ENCODE measurements at places on chromosomes 3 and 15.

GRCh38 chr3:125611908-125612307 is 16.6 kb upstream of the OSBPL11 start:
- no peak for DNase-seq

GRCh38 chr15:69475769-69476358 is 23.2 kb downstream of the RPLP1 start:
- peak; percentile 34 for DNase-seq

GRCh38 chr3:44974416-44974815 is 1.6 kb downstream of the ZDHHC3 start:
- DNase-seq: no peak

DNA sequence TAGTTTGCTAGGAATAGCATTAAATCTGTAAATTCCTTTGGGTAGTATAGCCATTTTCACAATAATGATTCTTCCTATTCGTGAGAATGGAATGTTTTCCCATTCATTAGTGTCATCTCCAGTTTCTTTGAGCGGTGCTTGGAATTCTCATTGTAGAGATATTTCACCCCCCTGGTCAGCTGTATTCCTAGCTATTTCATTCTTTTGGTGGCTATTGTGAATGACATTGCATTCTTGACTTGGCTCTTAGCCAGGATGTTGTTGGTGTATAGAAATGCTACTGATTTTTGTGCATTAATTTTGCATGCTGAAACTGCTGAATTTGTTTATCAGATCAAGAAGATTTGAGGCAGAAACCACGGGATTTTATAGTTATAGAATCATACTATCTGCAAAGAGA is 690.5 kb upstream of the ALCAM start:
- no peak for DNase-seq

DNA sequence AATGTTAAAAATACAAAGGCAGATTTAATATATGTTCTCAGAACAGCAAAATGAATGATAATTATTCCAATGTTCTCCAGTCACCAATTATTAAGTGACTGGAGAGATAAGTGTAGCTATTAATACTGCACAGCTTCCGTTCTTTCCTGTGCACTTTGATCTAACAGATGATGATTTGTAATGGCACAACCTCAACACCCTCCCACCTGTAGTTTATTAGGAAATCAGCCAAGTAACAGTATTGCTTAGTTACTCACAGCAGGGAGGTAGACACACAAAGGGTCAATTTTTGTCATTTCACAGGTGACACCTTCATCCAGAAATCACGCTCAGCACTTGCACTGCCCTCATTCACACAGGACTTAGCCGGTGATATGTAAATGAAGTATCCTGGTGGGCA is 688.1 kb downstream of the EPHA3 start:
- DNase-seq: no peak

- DNase-seq: no peak
Observed at GRCh38 chr3:158649791-158650190, 5.5 kb downstream of the GFM1 start.

DNA sequence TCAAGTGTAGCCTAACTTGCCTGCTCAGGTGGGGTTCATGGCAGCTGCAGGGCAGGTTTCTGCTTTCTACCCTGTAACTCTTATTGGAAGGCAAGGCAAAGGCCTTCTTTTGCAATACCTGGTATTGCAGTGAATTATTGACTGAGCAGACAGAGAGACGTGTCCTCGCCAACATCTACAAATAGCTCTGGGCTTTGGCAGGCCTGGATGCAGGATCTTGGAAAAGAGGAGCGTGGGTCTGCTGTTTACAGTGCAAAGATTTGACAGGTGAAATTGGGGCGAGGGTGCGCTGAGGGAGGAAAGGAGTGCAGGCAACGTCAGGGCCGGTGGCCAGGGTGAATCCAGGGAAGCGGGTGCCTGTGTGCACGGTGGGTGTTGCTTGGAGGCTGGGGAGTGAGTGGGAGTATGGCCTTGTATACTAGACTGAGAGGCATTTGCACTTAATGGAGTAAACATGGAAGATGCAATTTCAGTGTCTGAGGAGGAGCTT is 44.5 kb downstream of the ST6GAL1 start:
- no peak for DNase-seq

- peak; percentile 89 for DNase-seq
Observed at GRCh38 chr3:177211503-177212277, 14.4 kb upstream of the TBL1XR1 start.

- no peak for DNase-seq
Observed at GRCh38 chr3:128176276-128176833, 23.1 kb downstream of the EEFSEC start.

- no peak for DNase-seq
Observed at GRCh38 chr15:66524838-66525237, 19.7 kb downstream of the ZWILCH start.

GRCh38 chr3:64954995-64955636 is 267.3 kb upstream of the ADAMTS9 start:
- no peak for DNase-seq

DNA sequence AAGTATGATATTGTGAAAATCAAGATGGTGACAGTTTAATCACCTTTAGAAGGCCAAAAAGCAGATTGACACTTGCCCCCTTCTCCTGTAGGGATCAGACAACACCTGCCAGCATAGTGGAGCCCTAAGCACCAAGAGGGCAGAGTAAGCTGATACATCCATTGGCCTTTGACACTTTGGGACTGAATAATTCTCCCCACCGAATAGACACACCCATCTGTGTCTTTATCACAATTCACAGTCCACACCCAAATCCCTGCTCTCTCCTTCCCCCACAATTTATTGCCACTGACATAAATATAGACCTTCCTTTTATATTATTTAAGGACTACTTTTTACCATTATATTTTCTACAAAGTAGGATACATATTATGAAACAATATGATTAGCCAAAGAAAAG is 3.1 kb upstream of the WDR49 start:
- no peak for DNase-seq

GRCh38 chr3:33919312-33920120 is 121.1 kb downstream of the PDCD6IP start:
- no peak for DNase-seq

DNA sequence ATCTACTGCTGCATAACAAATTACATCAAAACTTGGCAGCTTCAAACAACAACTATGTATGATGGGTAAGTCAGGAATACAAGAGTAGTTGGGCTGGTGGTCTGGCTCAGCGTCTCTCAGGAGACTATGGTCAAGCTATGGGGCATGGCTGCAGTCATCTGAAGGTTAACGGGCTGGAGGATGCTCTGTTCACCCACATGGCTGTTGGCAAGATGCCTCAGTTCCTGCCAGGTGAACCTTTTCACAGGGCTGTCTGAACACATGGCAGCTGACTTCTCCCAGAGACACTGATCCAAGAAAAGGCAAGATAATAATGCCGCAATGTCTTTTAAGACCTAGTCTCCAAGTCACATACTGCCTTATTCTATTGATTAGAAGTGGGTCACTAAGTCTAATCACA is 63.7 kb downstream of the GPR176 start:
- no peak for DNase-seq

- no peak for DNase-seq
Observed at GRCh38 chr15:88725305-88726210, 77.7 kb upstream of the ACAN start.

DNA sequence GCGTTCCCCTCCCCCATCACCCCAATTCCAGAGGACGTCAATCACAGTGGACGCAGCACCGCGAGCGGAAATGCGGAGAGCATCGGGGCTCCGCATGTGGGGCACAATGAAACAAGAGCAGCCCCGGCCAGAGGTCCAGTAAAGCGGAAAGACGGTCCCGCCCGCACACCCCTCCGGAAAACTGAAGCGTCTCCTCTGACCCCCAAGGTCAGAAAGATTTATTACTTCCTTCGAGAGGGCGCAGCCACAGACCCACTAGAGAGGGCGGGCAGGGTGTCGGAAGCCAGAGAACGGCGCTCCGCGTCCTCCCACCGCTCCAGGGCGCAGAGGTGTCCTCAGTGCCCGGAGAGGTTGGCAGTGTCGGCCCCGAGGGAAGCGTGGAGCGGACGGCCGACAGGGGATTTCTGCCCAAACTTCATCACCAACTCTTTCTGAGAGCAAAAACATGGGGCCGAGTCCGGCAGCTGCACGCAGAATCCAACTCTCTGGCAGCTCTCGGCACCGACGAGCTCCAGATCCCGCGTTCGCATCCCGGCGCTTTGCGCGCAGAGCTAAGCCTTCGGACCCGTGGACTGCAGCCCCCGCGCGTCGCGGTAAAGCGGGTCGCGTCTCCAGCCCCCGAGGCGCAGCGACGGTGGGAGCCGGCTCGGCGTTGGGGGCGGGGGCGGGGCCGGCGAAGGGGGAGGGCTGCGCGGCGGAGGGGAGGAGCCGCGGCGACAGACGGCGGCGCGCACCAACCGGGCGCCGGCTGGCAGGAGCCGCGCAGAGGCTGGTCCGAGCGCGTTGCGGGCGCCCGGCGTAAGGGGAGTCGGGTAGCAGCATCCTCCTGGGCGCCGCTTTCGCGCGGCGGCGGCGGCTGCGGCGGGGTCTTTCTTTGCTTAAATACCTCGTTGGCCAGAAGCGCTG is at the start of gene CHST2:
TSS of gene CHST2 (plus strand) at position 763 of the 906 bp plus-strand sequence. CDS start 1,046 bp downstream, outside the sequence.
- no peak for DNase-seq

DNA sequence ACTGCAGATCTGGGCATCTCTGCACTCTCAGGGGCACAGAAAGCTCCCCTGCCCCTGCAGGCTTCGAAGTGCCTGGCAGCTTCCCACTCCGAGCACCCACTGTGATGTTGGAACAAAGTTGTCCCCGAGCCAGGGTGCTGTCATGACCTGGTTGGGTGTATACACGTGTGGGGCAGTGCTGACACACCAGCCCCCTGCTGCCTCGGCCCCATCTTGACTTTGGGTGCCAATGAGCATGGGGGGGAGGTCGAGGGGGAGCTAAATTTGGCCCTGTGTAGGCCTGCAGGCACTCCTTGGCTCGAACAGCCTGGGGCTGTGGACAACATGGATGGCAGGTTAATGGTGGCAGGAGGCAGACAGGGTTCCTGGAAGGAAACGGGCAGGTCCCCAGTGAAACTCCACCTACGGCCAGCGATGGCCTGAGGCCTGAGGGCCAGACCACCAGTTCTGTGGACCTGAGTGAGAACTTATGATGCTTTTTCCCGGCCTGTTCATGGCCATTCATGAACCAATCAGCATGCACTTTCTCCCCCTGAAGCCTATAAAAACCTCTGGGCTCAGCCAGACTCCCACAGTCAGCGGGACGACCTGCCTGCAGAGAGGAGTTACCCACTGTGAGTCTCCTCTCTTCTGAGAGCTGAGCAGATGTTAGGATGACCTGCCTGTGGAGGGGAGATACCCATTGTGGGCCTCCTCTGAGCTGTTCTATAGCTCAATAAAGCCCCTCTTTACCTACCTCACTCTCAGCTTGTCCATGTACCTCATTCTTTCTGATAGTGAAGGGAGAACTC is 1029.1 kb upstream of the GBE1 start:
- DNase-seq: no peak

DNA sequence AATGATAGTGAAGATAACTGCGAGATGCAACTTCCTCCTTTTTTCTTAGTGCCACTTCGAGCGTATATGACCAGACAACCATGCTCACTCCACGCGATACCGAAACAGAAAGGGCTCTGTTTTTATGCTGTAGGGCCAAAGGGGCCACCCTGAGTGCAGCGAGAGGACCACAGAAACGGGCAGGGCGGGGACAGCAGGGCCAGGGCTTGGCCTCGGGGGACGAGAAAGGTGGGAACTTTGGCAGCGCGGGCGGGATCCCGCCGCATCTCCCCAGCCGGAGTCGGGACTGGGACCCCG is 483 bp downstream of the VPS13C start:
- no peak for DNase-seq

GRCh38 chr3:85737846-85738245 is 779.1 kb downstream of the CADM2 start:
- DNase-seq: no peak

DNA sequence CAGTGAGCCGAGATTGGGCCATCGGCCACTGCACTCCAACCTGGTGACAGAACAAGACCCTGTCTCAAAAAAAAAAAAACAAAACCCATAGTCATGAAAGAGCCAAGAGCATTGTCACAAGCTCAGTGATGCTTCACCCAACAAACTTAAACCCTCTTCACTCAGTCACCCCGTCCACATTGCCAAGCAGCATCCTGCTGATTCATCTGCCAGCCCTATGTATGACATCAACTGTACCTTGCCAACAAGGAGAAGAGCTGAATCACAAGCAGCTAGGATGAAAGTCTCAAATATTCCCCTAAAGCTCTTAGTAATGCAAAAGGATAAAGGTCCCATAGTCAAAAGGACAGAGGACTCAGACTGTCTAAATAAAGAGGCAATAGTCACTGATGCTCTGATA is 90.0 kb downstream of the ANO10 start:
- no peak for DNase-seq

DNA sequence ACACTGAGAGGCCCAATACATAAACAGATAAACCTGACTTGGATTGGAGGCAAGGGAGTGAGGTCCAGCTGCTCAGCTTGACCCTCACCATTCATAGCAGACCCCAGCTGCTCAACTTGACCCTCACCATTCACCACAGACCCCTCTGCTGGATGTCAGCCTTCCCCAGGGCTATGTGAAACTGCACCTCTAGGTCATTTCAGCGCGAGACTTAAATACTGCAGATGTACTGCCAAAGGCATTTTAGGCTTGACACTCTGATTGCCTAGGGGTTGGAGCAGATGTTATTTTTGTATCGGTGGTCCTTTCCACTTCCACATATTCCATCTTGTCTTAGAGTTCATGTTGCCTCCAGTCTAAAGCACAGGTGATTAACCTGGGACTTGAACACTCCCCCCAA is 41.5 kb upstream of the FAM98B start:
- no peak for DNase-seq

GRCh38 chr3:190716961-190717360 is 145.5 kb downstream of the GMNC start:
- DNase-seq: no peak

DNA sequence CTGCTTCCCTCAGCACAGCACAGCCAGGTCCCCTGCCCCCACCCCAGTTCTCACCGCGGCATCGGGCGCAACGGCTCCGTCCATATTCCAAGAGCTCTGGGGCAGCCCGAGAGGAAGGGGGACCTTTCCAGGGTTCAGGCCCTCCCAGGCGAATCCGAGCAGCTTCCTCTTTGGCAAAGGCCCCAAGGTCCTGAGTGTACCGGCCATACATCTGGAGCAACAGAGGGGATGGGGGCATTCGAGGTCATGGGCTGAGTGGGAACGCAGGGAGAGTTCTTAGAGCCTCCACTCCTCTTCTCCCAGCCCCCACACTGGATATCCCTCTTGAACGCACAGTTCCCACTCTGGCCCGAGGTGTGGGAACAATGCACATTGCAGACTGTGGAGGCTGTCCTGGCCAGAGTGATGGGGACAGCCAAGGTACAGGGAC is 2.5 kb downstream of the CLCN2 start:
- DNase-seq: no peak

- no peak for DNase-seq
Observed at GRCh38 chr3:148847351-148847750, 17.7 kb upstream of the CPA3 start.

DNA sequence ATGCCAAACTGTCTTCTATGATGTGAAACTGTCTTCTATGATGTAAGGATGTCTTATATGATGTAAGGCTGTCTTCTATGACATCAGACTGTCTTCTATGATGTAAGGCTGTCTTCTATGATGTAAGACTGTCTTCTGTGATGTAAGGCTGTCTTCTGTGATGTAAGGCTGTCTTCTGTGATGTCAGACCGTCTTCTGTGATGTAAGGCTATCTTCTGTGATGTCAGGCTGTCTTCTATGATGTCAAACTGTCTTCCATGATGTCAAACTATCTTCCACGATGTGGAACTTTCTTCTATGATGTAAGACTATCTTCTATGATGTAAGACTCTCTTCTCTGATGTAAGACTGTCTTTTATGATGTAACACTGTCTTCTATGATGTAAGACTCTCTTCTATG is 27.9 kb downstream of the MGLL start:
- no peak for DNase-seq
